ENCODE measurements at places on chromosomes 6 and 20.

- DNase-seq: no peak
Observed at GRCh38 chr20:39829661-39830060, 859.4 kb downstream of the MAFB start.

GRCh38 chr6:123745895-123746294 is 57.8 kb upstream of the NKAIN2 start:
- DNase-seq: peak; percentile 25

DNA sequence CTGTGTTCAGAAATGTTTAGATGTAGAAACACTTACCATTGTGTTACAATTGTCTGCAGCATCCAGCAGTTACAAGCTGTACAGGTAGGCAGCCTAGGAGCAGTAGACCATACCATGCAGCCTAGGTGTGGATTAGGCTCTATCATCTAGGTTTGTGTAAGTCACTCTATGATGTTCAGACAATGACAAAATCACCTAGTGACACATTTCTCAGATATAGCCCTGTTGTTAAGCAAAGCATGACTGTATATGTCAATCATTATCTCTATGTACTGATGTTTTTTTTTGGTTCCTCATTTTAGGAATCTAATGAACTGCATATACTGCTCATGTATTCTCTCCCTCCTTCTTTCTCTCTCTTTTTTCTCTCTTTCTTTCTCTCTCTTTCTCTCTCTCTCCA is 22.2 kb downstream of the CST8 start:
- no peak for DNase-seq

DNA sequence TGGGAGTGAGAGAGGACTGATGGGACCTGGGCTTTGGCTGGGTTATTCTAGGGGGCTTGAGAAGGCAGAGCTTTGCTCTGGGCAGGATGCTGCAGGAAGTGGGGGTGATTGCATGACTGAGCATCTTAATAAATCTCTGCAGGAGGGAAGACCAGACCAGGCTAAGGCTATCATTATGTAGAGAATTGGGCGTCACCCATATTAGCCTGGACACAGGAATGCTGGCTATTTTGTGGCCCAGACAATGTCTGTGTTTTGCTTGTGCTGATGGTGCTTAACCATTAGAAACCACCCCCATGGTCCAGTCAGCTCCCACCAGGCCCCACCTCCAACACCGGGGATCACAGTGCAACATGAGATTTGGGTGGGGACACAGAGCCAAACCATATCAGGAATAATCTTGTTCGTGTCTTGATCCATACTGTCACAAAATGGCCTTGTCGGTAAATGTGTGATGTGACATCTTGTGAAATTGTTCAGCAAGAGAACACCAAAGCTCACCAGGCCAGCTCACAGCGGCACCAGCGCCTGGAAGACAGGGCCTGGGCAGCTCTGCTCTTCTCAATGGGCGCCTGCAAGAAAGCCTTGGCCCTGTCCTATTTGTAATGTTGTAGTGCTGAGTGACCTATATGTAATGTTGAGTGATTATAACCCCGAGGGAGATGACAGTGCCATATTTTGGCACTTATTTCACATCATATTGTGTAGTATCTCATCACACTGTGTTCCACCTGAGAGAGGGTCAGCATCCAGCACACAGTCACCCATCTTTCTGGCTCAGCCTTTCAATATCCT is 211.8 kb downstream of the QKI start:
- DNase-seq: no peak

DNA sequence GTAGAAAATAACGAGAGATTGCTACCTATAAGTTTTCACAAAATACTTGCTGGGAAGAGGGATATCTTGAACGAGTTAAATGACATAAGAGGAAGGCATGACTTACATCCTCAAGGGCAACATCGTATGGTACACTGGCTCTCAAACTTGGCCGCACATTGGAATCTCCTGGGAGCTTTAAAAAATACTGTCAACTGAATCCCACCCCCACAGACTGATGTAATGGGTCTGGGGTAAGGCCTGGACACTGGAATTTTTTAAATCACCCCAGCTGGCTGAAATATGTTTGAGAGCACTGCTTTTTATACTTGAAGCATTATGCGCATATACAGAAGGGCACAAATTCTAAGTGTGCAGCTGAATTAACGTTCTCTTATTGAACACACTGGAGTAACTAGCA is 8.0 kb upstream of the TSHZ2 start:
- DNase-seq: no peak

DNA sequence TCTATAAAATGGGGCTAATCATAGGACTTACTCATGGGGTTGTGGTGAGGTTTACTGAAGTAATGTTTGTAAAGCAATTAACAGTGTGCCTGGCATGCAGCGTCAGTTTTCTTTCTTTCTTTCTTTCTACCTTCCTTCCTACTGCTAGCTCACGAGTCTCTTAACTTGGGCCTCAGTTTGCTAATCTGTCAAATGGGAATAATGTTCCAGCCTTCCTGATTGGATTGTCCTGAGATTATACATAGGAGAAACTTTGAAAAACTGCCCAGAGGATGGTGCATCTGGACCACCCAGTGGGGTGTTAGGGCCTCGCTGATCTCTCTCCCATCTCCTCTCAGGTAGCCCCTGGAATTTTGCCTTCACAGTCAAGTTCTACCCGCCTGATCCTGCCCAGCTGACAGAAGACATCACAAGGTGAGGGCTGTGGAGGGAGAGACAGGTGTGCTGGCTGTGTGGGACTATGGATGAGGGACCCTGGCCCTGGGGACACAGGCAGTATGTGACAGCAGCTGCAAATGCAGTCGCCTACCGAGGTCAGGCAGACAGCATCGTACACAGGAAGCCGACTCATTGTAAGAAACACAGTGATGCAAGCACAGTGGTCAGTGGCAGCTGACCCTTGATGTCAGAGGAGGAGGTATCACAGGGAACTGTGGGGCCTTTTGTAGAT is 27.5 kb downstream of the EPB41L1 start:
- DNase-seq: no peak

- no peak for DNase-seq
Observed at GRCh38 chr6:54935739-54936138, 89.2 kb downstream of the FAM83B start.

- DNase-seq: no peak
Observed at GRCh38 chr20:31948008-31948407, 3.8 kb downstream of the PDRG1 start.

- DNase-seq: no peak
Observed at GRCh38 chr6:39224523-39225182, 4.6 kb downstream of the KCNK5 start.

DNA sequence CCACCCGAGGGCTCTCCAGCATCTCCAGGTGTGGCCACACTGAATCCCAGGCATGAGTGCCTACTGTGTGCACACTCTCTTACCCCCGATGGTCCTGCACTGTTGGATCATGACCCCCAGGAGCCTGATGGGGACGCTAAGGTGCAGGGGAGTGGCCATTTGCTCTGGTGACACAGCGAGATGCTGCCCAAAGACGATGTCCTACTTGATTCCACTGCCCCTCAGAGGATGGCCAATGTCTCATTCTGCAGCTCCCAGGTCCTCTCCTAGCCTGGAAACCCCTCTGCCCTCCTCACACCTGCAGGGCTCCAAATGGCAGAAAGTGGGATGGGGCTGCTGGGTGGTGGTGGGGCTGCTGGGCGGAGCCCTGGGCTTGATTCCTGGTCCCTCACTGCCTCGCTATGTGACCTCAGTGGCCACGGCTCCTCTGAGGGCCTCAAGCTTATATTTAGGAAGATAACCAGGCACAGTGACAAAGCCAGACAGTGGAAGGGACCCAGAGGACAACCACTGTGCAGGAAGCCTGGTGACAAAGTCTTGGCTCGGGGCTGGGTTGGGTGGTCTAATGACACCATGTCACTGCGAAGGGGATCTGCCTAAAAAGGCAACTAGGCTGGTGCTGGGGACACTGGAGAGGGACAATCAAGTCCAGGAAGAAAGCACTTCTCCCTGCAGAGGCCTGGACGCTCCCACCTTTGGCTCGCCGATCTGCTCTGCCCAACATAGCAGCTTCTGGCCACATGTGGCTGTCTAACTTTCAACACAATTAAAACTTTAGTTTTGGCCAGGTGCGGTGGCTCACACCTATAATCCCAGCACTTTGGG is 28.4 kb downstream of the TGM2 start:
- DNase-seq: no peak

All from hippocampal formation (tissue), 2 donors.